ENCODE measurements at places on chromosomes 13 and 19.

DNA sequence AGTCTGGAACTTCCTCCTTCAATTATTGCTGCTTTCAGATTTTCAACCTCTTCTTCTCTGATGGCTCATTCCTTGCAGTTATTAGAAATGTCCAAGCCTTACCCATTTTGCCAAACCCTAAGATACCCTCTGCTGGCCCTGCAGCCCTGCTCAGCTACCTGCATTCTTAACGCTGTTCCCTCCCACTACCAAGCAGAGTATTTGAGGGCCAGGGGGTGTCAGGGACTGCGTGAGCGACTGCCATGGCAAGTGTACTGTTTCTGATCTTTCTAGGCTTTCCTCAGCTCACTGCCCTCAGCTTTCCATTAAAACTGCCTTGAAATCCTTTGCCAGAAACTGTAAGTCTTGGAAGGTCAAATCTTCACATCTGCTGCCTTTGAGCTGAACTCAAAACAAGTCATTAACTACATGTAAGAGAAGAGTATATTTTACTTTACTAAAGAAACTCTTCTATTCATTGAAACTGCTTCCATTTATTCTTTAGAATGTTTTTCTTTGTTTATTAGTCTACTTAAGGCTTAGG, 41.0 kb downstream of the HS6ST3 start:
- no peak for DNase-seq

DNA sequence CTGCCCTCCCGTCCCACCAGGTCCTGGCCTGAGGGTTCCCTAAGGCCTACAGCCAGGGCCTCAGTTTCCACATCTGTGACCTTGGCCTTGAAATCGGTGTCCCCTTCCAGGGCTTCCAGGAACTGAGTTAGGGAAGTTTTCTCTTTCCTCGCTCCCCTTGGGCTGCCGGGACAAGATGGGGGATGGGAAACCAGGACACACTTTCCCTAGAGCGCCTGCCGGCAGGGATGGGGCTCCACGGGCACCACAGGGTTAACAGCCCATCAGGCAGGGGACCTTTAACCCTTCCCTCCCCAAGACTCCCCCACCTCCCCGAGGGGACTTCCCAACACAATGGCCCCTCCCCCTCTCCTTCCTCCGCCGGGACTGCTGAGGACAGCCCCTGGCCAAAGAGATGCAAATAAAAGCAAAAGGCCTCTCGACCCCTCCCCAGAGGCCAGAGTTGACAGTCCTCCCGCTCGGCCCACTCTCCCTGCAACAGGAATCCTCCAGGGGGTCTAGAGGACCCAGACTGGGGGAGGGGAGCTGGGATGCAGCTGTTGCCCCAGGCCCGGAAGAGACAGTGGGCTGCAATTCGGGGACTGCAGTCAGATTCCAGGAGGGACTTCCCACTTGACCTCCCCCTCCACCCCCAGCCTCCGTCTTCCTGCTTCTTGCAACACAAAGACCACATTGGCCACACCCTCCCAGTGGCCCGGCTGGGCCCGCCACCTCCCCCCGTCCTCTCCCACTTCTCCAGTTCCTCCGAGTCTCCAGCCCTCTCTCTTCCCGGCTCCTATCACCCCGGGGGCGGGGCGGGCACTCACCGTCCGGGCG, 3.4 kb downstream of the BBC3 start:
- peak; percentile 75 for DNase-seq

GRCh38 chr19:799076-799881, 2.0 kb downstream of the PTBP1 start:
- DNase-seq = no peak

DNA sequence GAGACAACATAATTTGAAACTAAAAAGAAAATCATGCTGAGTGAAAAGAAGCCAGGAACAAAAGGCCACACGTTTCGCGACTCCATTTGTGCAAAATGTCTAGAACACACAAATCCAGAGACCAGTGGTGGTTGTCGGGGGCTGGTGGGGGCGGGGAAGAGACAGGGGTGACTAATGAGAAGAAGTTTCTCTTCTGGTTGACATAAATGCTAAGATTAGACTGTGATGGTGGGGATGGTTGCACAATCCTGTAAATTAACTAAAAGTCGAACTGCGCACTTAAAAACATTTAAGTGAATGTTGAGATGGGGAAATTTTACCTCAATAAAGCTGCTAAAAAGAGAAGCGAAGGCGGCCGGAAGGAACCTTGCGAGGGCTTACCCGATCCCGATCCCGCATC, 7.1 kb downstream of the AKAP8 start:
- no peak for DNase-seq

DNA sequence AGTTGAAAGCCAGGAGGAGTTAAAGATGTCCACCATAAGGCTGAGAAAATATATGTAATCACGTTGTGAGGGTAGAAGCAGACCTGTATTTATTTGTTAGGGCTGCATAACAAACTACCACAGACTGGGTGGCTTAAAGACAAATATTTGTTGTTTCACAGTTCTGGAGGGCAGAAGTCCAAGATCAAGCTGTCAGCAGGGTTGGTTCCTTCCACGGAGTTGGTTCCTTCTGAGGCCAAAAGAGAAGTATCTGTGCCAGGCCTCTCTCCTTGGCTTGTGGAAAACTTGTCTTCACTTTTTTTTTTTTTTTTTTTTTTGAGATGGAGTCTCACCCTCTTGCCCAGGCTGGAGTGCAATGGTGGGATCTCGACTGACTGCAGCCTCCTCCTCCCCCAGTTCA, 73.7 kb upstream of the SLAIN1 start:
- no peak for DNase-seq

DNA sequence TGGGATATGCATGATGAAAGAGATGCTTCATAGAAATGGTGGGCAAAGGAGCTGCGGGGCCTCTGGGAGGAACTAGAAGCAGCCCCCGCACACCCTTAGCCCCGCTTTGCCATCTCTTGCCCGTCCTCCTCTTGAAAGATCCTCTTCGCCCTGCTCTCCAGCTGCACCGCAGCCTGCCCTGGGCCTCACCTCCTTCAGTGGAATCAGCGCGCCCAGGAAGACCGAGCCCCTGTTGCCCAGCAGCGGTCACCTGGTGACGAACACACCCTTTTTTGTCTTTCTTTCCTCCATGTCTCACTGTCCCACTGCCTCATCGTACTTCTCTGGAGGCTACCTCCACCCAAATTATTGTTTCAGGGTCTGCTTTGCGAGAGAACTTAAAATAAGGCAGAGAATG, 807.6 kb downstream of the UQCRFS1 start:
- DNase-seq = peak; percentile 8

- peak; percentile 47 for DNase-seq
Measured at GRCh38 chr13:46321494-46322225, 65.4 kb downstream of the RUBCNL start.

- peak; percentile 38 for DNase-seq
Measured at GRCh38 chr19:3284759-3285646, 60.5 kb downstream of the CELF5 start.

Data from head of caudate nucleus (tissue), 42 donors.